ENCODE measurements at places on chromosomes 7 and 10.

DNA sequence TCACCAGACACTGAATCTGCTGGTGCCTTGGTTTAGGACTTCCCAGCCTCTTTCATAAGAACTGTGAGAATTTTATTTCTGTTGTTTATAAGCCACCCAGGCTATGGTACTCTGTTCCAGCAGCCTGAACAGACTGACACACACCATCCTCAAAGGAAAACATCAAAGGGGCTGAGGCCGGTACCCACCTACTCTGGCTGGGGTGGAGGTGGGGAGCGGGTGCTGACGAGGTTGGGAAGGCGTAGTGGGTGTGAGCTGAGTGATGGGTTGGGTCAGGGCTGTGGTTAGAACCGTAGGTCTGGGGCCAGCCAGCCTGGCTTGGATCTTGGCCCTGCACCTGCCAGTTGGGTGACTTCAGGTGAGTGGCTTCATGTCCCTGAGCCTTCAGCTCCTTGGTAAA, 136.3 kb downstream of the SH3PXD2A start:
- no peak for DNase-seq

DNA sequence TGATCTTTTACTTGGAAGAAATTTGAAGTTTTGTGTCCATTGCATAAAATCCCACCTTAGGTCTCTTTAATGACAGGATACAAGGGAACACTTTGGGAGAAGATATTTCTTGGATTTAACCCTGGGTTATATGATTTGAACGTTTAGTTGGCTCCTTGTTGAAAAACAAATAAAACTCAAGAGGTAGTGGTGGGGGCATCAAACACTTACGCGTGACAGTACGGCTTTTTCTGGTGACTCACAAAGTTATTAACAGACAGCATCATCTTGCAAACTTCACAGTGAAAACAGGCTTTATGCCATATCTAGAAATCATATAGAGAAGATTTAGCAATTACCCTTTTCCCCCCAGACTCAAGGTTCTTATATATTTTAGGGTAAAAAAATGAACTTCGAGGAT, 699 bp downstream of the NRAP start:
- DNase-seq, result no peak

DNA sequence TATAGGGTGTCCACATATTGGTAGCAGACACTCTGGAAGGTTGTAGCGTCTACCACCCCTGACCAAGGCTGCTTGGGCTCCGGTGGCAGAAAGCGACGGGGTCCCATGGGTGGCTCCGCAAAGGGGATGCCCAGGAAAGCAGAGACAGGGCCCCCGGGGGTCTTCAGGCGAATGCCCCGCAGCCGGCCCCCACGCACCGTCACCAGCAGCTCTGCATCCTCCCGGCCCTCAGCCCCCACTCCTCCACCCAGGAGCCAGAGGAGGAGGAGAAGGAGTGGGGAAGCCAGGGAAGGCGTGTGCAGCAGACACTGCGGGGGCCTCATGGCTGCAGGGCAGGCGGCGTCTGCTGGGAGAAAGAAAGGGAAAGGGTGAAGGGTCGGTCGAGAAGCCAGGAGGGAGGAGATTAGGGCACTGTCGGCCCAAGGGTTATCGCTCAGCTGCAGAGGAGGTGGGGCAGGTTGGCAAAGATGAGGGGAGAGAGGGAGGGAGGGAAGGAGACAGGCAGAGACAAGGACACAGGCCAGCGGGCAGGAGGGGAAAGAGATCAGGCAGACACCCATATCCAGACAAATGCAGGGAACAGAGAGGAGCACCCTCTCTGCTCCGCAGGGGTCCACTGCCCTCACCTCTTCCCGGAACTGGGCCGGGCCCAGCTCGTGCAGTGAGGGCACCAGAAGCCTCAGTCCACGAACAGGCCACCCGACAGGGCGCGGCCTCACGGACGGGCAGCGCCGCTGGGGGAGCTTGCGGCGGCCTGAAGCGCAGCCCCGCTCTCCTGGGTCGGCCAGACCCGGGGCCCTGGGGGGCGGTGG, 1.6 kb downstream of the ACHE start:
- DNase-seq, result no peak

GRCh38 chr10:13590886-13591285, 4.1 kb downstream of the PRPF18 start:
- DNase-seq, result peak; percentile 19

- DNase-seq, result no peak
Measured at GRCh38 chr10:48645600-48645999, 39.1 kb upstream of the WDFY4 start.

- no peak for DNase-seq
Measured at GRCh38 chr7:13875496-13876074, 113.9 kb downstream of the ETV1 start.

DNA sequence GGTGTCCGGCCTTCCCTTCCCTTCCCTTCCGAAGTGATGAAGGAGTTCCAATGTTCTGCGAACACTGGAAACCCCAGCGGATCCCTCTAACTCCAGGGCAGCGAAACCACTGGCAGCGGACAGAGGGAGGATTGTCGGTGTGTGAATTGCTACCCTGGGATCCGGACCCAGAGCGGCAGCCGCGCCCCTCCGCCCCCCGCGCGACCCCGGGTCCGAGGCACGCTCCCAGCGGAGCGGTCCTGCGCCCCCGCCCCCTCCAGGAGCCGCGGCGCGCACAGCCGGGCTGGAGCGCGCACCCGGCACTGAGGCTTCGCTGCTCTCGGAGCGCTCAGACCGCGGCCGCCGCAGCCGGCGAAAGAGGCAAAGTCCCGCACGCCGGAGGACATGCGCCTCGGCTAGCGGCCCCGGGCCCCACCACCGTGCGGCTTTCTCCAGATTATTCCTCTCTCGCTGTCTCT, at the start of gene PTPRZ1:
Gene PTPRZ1, plus strand, starts transcription at position 331 of the 458 bp plus-strand sequence. CDS start 339 bp downstream, outside the sequence.
- DNase-seq, result peak; percentile 3

DNA sequence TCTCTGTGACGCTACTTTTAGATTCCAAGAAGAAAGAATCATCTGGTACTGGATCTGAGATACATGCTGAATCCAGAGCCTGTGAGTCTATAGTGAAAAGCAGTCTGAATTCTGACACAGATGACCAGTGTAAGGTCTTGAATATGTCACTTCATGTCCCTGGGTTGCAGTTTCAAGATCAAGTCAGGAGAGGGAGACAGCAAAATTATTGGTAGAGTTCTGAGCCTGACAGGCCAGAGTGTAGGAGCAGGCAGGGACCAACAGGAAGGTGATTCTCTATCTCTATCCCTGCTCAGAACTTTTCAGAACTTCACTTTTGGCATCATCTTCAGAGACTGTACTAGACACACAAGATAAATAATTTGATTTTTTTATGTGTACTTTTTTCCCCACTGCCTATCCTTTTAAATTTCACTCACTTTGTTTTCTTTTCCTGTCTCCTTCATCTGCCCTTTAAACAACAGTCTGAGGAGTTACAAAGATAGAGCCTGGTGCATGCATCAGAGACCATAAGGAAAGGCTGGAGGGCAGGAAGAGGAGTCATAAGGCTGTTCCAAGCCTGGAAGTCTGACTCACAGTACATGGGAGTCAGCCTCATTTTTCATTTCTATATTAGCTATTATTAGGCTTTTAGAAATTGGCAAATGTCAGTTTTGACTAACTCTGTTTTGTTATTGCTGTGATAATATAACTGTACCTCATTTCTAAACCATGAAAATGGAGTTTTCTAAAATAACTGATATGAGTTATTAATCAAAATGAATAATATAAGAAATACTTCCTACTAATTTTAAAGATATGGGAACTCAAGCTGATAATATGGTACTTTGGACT, 120.2 kb upstream of the TMEM229A start:
- DNase-seq, result peak; percentile 29

- peak; percentile 40 for DNase-seq
Measured at GRCh38 chr10:21368022-21368582, 157.4 kb downstream of the SKIDA1 start.

GRCh38 chr10:44287408-44287807, 97.5 kb downstream of the CXCL12 start:
- DNase-seq, result no peak

- peak; percentile 57 for DNase-seq
Measured at GRCh38 chr10:13349463-13350274, 1.6 kb upstream of the SEPHS1 start.

GRCh38 chr10:122368502-122369254, 5.8 kb upstream of the PLEKHA1 start:
- DNase-seq, result no peak

DNA sequence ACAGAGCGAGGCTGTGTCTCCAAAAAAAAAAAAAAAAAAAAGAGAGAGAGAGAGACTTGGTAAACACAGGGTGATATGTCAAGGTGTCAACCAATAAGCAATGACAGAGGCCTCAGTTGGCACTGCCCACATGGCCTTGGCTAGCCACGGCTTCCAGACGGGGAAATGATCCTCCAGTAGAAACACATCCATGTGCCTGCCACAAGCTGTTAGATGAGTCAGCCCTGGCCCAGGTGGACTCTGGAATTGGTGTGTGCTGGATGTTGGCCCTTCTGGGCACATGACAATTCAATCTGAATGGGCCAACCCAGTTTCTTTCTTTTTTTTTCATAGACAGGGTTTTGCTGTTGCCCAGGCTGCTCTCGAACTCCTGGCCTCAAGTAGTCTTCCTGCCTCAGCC, 13.7 kb downstream of the RFC2 start:
- no peak for DNase-seq
